ENCODE measurements at places on chromosomes 12 and 14.

DNA sequence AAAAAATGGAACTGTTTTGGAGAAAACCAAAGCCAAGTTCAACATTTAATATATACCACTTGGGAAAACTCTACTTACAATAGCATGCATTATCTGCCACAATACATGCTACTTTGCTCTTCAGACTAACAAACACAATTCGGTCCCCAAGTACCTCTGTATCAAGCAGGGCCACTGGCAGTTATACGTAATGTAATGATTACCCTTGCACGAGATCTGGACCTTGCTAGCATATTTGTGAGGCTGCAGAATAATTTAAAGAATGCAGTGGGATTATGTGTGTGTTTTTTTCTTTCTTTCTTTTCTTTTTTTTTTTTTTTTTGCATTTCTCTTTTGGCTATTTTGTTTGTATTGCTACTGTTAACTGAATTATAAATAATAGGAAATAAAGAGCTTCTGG, 22.8 kb upstream of the PYGL start:
- DNase-seq: no peak

DNA sequence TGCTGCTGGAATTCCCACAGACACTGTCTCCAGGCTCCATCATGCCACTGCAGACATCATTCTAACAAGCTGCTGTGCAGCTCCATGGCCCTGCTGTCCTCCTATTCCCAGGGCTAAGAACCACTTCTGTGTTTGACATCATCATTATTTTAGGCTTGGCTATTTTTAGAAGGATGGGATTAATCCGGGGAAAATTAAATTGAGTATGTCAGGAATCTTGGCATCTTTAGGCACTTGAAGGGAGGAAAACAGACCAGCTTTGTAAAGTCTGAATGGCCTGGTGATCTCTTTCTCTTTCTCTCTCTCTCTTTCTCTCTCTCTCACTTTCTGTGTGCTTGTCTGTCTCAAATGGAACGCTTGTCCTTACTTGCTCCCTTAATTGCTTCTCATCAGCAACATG, 568.3 kb upstream of the FLRT2 start:
- DNase-seq: no peak

DNA sequence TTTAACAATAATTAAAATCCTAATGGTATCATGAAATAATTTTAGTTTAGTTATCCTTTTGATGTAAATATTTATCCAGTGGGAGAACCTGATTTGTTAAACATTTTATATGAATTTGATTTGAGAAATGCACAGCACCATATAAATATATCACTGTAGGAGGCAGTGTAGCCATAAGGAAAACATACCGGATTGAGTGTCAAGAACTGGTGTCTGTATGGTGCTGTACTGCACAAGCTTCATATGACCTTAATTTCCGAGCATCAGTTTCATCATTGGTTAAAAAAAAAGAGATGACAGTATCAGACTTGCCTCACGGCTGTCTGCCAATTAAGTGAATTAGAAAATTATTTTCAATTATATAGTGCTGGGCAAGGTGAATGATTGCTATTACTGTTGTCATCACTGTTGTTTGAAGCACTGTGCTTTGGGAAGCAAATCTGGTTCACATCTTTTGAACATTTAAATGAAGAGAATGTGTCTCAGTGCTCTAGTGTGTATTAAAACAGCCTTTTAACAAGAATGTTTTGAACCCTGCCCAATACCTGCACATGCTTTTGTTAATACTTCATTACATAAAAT, 72.1 kb downstream of the TMTC2 start:
- peak; percentile 16 for DNase-seq

DNA sequence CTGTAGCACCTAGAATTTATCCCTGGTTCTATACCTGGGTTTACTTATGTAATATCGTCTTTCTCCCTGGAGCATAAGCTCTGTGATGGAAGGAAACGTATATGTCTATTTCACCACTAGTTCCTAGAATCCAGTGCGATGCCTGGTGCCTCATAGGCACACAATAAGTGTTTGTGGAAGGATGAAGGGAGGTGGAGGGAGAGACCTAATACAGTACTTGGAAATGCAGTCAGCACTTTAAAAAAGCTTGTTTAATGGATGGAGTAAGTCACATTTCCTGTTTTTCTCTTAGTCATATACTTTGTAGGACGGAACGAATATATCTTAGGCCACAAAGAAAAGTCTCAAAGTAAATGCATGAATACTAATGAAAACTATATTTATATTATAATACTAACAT, 186.5 kb upstream of the HMGA2 start:
- DNase-seq: no peak

- no peak for DNase-seq
These were observed 55.4 kb downstream of the RPAP3 start for GRCh38 chr12:47650469-47650868.
